ENCODE measurements at places on chromosomes 5 and 9.

DNA sequence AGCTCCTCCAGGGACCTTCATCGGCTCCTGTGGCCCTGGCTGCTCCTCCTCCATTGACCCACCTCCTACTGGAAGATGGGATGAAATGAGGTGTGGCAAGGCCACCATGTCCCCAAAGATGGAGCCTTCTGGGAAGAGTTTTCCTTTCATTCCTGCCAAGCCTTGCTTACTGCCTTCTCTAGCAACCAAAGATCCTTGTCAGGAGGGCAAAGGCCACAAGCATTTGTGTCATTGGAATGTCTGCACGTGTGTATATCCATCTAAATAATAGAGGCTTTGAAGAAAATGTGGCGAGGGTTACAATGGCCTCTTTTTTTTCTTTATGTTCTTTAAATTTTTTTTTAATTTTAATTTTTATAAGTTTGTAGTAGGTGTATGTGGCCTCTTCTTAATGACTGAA is 313.6 kb downstream of the ARHGEF28 start:
- no peak for DNase-seq

- DNase-seq, result no peak
Measured at GRCh38 chr5:130601-131131, 38.7 kb downstream of the PLEKHG4B start.

DNA sequence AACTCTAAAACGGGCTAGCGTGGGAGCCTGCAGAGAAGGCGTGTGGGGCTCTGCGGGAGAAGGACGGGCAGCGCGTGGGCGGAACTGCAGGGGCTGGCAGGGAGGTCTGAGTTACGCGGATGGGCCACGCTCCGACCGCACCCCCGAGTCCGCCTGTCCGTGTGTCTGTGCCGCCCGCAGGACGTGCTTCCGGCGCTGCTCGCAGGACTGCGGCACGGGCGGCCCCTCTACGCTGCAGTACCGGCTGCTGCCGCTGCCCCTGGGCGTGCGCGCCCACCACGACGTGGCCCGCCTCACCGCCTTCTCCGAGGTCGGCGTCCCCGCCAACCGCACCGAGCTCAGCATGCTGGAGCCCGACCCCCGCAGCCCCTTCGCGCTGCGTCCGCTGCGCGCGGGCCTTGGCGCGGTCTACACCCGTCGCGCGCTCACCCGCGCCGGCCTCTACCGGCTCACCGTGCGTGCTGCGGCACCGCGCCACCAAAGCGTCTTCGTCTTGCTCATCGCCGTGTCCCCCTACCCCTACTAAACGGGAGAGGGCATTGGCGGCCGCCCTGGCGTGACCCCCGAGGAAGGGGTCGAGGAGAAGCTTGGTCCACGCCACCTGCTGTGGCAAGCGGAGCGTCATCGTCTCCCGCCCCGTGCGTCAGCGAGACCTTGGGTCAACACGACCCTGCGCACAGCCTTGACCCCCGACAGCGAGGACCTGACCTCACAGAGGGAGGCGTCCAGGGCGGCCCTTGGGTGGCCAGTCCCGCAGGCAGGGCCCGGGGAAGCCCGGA is 11.4 kb upstream of the ASS1 start:
- peak; percentile 75 for DNase-seq

DNA sequence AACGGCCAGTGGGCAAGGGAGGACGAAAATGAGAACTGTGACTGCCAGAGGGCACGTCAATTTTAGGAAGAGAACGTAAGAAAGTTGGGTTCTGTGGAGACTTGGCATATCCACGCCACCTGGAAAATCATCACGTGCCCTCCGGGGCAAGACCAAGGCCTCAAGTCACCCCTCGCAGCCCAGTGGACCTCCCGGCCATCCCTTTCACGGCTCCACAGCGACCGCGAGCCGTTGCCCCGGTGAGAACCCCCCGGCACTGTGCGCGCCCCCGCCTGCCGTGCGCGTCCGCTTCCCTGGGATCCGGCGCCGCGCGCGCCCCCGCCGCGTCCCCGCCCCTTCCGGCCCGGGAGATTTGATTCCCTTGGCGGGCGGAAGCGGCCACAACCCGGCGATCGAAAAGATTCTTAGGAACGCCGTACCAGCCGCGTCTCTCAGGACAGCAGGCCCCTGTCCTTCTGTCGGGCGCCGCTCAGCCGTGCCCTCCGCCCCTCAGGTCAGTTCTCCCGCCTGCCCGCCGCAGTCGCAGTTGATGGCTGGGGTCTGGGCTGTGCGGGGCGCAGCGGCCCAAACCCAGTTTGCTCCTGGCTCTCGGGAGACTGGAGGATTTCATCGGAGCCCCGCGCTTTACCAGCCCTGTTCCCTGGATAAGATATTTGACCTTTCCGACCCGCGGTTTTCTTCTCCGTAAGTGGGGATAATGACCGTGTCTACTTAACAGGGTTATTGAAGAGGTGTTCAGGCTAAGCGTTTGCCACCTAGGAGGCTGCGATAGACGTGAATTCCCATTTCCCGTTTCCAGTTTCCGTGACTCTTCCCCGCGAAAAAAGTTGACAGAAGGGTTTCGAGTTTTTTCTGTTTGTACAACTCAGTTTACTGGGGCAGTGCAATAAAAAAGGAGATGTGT is at the start of gene MELK:
Gene MELK, plus strand, starts transcription at position 381 of the 904 bp plus-strand sequence. CDS start 8,787 bp downstream, outside the sequence.
- peak; percentile 85 for DNase-seq

DNA sequence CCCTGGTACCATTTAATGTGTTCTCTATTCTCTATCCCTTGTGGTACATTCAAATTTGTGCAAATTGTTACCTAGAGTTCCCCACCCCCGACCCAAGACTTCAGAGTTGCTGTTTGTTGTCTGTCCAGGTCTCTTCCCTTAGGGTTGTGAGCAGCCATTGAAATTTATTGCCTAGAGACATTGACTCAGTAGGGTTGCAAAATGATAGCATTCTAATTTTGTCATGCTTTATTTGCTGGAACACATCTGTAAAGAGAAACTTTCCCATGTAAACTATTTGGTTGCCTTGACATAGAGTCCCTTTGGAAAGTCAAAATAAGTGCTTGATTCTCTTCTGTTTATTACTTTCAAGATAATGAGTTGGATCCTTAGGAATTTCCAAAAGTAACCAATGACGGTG is 91.7 kb upstream of the KLF9 start:
- no peak for DNase-seq

DNA sequence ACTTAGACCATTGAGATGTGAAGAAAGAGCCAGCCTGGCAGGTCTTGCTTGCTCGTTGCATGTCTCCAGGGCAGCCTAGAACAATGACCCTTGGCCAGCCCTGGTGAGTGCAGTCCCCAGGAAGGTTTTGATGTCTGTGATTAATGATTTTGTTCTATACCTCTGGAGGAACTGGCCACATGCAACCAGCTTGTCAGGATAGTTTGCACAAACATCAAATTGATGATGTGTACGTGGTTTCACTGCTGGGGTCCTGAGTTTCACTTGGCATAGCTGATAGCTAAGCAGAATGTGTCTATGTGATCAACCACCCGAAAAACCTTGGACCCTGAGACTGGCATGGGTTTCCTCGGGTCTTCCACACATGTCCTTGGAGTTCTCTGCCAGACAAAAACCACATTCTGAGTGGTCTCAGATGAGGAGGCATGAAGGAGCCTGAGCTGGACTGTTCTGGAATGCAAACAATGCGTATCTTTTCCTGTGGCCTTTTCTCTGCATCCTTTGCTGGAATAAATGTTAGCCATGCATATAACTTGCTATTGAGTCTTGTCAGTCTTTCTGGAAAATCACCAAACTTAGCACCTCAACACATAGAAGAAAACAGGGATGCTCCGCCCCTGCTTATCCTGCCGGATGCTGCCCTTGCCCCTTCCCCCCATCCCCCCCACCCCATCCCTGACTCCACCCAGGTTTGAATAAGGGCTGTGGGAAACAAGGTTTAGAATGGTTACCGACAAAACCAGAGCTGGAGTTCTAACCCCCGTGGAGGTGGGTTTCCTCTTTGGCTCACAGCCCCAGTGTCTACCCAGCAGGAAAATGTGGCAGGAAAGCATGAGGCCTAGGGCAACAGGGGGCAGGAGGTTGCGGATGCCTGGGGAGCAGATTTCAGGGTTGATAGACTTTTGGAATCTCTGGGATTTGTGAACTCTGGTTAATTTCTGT is 50.1 kb upstream of the ANKRD33B start:
- peak; percentile 51 for DNase-seq
